ENCODE measurements at places on chromosomes 2 and 18.

DNA sequence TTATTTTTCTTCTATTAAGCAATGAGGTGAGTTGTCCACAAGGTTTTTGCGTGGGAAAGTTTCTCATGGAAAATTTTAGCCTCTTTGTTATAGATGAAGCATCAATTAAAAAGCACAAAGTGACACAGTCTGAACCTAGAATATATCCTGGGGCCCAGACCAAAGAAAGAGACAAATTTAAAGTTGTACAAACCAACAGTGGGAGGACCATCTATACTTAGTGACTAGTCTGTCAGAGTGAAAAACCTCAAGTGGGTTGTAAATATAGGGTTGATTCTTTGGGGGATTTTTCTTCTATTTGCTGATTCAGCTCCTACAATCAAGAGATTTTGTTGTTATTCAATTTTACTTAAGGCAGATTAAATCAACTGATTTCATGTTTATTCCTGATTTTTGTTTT is 256.2 kb downstream of the SATB2 start:
- DNase-seq: no peak

- no peak for DNase-seq
Measured at GRCh38 chr2:102279391-102279735, 32.0 kb upstream of the IL1RL1 start.

GRCh38 chr2:25651782-25652455 is 21.5 kb downstream of the DTNB start:
- DNase-seq: no peak

GRCh38 chr2:85342156-85342555 is 12.2 kb downstream of the RETSAT start:
- no peak for DNase-seq

DNA sequence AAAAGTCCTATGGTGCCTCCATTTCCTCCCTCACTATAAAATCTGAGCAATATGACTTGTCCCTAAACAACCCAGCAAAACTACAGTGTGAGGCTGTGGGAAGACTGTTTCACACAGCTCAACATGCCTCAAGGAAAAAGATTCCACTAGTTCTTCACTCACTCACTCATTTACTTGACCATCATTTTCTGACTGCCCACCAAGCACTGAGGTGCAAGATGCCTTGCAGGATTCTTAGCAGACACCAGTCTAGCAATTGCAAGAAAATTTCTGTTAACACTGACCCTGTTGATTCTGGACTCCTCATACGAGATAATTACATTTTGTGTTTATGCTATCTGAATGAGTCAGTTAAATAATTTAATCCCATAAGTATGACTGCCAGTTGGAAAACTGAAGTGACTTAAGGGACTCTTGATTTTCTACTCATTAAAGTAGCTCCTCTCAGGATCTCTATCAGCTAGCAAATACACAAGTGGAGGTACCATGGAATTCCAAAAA is 51.9 kb upstream of the PCBP1 start:
- DNase-seq: no peak

DNA sequence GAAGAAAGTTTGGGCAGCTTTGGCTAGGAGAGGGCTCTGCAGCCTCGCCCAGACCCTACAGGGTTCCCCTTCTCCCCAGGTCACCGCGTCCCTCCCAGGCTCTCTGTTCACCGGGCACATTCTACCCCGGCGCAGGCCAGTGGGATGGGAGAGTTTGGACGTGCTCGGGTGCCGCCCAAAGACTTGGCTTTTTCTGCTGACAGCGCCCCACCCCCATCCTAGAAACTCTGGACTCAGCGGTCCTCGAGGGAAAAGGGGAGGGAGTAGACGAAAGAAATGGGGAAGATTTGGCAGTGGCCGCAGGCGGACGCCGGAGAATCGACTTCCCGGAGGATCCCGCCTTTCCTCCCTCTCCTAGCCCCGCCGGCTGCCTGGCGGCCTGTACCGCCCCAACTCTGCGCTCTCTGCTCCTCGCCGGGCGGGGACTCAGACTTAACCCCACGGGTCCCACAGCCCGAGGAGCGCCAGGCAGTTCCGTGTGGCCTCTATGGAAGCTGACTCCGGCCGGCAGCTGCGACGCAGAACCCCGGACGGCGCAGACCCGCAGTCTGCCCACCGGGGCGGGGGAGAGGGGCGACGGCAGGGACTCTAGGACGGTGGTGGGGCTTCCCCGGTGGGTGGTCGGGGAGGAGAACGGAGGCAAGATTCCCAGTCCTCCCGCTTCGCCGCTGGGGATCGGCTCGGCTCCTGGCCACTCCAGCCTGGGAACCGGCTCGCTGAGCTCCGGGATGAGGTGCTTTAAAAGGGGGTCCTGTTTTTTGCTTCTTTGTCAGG is 863 bp upstream of the SIX2 start:
- no peak for DNase-seq

GRCh38 chr2:234491897-234492296 is 5.0 kb downstream of the ARL4C start:
- DNase-seq: no peak

- no peak for DNase-seq
Measured at GRCh38 chr2:187580462-187581124, 26.4 kb upstream of the TFPI start.

DNA sequence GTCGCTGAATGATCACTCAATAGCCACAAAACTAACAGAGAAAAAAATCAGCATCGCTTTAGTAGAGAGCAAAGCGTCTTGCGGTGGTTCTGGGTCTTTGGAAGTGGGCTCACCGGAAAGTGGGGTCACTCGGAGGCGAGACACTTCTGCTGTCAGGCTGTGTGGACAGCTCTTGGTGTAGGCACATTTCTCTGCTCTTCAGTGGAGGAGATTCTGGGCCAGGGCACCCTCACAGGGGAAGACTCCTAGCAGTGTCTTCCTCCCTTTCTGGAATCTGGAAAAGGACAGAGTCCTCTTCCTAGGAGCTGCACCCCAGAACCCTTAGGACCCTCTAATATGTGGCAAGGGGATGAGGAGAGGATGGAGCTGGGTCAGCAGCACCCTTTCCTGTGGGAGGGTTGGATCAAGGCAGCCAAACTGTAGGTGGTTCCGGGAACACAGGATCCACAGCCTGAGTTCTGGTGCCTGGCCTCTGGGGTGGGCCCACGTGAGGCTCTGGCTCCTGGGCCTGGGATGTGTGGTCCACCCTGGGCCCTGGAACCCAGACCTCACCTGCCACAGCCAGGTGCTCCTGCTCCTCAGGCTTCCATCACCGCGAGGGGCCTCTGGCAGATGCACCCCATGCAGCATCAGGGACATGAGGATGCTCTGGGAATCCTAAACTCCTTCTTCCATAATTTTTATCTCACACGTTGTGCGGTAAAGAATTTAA is 25.1 kb downstream of the GPR35 start:
- no peak for DNase-seq

- DNase-seq: no peak
Measured at GRCh38 chr2:179655627-179656026, 205.8 kb downstream of the ZNF385B start.

DNA sequence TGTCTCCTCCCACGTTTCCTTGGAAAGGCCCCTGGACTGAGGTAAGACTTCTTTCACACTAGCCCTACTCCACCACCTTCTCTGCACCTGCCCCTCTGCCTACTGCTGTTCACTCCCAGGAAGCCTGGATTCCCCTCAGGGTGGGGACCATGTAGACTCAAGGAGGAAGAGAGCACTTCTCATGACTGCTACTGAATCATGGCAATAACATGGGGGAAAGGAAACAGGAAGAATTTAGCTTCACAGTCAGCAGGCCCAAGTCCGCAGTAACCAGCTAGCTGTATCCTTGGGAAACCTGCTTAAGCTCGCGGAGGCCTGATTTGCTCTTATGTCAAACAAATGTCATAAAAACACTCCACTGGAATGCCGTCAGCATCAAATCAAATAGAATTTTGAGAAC is 126.2 kb upstream of the CAPN13 start:
- DNase-seq: no peak

DNA sequence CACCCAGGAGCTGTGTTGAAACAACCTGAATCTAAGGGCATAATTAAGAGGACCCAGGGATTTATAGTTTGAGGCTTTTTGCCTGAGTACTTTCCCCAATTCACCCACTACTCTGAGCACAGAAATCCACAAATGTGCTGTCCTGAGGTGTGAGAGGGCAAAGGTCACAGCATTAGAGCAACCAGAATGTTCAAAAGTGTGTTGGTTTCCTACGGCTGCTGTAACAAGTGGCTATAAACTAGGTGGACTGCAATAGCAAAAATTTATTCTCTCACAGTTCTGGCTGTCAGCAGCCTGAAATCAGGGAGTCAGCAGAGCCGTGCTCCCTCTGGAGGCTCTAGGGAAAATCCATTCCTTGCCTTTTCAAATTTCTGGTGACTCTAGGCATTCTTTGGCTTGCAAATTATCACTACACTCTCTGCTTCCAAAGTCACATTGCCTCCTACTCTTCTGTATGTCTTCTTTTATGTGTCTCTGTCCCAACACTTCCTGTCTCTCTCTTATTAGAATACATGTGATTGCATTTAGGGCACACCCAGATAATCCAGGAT is 91.4 kb upstream of the TACR1 start:
- no peak for DNase-seq

DNA sequence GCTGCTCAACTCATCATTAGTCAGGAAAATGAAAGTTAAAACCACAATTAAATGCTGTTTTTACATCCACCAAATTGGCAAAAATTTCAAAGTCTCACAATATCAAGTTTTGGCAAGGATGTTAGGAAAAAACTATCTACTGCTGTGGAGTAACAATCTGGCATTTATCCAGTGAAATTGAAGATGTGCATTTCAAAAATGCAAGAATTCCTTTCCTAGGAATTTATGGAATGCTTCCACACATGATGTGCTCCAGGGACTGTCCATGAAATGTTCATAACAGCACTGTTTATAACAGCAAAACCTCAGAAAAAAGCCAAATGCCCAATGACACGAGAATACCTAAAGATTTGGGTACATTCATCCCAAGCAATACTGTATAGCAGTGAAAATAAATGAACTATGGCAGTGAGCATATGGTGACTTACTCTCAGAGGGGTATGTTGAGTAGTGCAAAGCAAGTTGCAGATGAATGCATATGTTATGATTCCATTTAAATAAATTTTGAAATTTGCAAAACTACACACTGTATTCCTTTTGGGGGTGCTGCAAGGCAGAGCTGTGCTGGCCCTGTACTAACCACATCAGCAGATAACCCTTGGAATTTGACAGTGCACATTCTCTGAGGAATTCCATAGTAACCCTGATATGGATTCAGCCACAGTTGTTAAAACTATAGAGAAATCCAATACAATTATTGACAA is 41.3 kb upstream of the GYPC start:
- no peak for DNase-seq

GRCh38 chr2:108565778-108566375 is 31.6 kb downstream of the LIMS1 start:
- DNase-seq: no peak

- no peak for DNase-seq
Measured at GRCh38 chr2:237341872-237342271, 72.1 kb downstream of the COL6A3 start.

GRCh38 chr2:127090281-127091120 is 16.5 kb downstream of the BIN1 start:
- DNase-seq: no peak

- DNase-seq: no peak
Measured at GRCh38 chr2:12728221-12728777, 11.6 kb downstream of the TRIB2 start.

GRCh38 chr18:79167526-79168190 is 98.5 kb downstream of the ATP9B start:
- no peak for DNase-seq

- DNase-seq: no peak
Measured at GRCh38 chr2:67436221-67436620, 39.1 kb downstream of the ETAA1 start.

- DNase-seq: no peak
Measured at GRCh38 chr18:43893001-43893637, 615.8 kb upstream of the SYT4 start.

DNA sequence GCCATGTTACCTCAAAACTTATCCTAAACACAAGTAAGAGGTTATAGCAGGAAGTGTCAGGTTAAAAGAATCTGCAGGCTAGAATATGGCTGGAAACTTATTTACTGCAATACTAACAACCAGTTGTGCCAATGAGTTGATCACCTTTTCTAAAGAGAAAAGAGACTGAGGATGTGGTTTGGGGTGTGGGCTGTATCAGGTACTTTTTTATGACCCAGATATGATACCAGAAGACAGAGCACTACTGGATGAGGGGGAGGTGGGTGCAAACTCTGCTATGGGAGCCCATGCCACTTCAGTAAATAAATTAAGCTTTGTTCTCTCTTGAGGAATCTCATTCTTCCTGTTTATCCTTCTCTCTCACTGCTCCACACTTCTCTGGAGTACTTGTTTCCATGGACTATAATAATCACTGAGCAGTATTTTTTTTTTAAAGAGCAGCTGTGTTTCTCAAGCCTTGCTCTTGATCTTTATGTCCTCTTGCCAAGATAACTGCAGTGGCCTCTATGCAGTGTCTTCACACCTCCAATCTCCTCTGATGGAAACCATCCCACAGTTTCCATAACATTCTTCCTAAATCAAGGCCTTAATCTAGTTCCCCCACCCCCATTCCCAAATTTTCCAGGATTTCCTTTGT is 51.2 kb upstream of the NOSTRIN start:
- no peak for DNase-seq

- no peak for DNase-seq
Measured at GRCh38 chr2:40497251-40497859, 45.5 kb upstream of the SLC8A1 start.

- no peak for DNase-seq
Measured at GRCh38 chr2:170006587-170007325, 171.2 kb upstream of the MYO3B start.

- no peak for DNase-seq
Measured at GRCh38 chr2:145258903-145259579, 739.1 kb upstream of the ZEB2 start.

DNA sequence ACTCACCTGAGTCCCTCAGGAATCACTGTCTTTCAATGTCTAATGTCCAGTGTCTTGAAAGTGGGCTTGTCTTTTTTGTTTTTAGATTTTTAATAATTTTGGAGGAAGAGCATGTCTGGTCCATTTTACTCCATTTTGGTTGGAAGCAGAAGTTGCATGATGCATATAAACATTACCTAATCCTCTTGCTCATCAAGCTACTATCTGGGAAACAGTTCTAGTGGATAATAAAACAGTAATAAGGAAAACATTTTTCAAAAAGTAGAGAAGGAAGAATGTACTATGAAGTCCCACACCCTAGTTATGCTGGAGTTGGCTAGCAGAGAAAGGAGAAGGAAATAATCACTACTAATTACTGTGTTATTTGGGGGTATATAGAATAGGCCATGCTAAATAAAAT is 263.7 kb downstream of the ETAA1 start:
- DNase-seq: no peak
